ENCODE measurements at places on chromosomes 1 and 21.
A peak's percentile ranks its signal among the peaks of the same experiment; 100 is the strongest.

DNA sequence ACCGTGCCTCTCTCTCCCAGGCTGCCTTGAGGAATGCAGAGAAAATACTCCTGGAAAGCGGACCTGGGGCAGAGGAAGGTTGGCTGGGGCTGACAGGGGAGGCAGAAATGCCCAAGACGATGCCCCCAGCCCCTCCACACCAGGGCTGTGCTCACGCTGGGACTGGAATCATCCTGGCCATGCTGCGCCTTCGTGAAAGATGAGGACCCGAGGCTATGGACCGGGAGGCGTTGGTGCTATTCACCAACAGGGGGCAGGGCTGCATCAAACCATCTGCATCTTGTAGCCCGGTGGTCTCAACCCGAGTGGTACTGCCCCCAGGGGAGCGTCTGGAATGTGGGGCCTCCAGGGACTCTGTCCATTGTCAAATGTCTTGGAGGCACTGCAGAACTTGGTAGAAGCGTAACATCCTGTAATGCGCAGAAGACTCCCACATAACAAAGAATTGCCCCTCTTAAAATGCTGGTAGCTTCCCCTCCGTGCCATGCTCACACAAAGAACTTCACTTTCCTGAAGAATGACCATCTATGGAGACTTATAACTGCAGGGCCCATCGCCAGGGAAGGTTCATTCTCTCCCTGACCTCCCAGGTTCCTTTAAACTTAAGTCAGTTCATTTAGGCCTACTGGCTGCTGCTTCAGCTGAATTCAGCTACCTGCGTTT is 251.2 kb downstream of the RRAGC start:
- no peak for DNase-seq

GRCh38 chr1:214360525-214361164 is 79.7 kb downstream of the SMYD2 start:
- DNase-seq, result peak; percentile 9

GRCh38 chr1:55056632-55056992 is 17.3 kb downstream of the PCSK9 start:
- no peak for DNase-seq

DNA sequence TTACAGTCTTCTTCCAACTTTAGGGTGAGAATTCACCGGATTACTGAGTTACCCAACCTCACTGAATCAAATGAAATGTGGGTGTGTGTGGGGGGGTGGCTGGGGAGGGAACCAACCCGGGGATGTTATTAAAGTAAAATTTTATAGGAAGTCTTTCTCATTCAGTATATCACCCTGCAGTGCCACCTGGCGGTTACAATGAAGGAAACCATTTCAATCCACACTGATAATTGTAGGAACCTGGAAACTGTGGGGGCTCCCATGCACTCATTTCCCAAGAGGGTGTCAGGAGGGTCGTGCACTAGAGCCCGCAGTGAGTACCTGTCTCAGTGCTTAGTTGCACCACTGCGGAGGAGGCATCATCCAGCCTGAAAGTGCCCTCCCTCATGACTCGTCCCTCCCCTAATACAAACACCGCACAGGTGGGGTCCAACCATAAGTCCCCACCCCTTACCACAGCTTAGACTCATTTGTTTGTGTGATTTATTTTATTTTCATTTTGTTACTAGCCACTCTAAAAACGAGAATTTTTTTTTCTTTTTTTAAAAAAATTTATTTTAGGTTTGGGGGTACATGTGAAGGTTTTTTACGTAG is 29.1 kb upstream of the IGSF5 start:
- DNase-seq, result peak; percentile 62

- DNase-seq, result no peak
Observed at GRCh38 chr1:211738691-211739301, 63.4 kb upstream of the NEK2 start.

DNA sequence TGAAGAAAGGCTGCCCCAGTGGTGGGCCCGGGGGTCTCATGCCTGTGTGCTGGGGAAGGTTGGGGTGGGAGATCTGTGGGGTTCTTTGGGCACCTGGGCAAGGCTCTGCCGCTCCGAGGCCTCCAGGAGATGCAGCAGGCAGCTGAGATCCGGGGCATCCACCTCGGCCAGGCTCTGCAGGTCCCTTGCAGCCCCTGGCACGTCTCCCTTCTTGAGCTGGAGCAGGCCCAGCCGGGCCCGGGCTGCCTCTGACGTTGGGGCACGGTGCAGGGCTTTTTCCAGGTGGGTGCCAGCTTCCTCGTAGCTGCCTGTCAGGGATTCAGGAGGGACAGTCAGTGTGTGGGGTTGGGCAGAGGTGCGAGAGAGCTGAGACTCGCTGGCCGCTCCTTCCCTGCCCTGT is 11.4 kb upstream of the MMEL1 start:
- DNase-seq, result no peak

GRCh38 chr1:93908394-93909145 is 660 bp downstream of the GCLM start:
- DNase-seq, result peak; percentile 17

DNA sequence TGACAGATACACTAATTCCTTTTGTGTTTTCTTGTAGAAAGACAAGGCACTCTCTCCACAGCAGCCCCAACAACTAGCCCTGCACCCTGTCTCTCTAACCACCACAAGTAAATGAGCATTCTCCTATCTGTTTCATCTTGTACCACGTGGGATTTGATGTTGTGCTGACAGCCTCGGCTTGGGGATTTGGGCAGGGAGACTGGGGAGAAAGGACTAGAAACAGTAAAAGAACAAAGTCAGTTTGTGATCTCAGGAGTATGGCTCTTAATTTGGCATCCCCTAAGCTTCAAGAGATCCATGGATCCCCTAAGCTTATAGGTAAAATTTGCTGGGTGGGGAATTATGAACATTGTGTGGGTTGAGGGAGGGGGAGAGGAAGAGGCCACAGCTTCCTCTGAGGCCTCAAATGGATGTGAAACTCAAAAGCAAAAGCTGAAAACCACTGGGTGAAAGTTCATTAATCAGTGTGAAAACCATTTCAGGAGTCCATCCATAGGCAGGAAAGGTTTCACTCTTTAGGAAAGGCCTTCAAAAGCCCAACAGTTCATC is 3.1 kb downstream of the C1orf162 start:
- DNase-seq, result peak; percentile 65

DNA sequence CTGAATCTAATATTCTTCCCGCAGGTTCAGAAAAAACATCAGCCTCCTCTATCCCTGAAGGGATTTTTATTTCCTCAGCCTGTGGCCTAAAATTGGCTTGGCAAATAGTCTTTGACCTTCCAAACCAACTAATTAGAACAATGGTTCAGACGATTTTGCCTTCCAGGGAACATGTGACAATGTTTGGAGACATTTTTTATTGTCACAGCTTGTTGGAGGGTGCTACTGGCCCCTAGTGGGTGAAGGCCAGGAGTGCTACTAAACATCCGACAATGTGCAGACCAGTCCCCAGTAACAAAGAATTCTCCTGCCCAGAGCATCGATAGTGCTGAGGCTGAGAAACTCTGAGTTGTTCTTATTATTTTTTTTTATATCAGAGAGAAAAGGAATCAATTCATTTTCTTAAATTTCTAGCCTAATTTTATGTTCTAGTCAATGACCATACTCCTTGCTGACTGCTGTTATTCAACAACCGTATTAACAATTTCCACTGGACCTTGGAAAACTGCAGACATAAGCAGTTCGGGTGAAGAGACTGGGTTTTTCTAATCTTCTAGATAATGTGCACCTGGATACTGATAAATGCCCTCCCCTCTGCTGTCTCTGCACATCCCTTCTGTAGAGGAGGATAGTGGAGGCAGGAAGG is 280.7 kb downstream of the LMX1A start:
- no peak for DNase-seq

GRCh38 chr21:27681841-27682240 is 715.0 kb upstream of the ADAMTS5 start:
- no peak for DNase-seq

DNA sequence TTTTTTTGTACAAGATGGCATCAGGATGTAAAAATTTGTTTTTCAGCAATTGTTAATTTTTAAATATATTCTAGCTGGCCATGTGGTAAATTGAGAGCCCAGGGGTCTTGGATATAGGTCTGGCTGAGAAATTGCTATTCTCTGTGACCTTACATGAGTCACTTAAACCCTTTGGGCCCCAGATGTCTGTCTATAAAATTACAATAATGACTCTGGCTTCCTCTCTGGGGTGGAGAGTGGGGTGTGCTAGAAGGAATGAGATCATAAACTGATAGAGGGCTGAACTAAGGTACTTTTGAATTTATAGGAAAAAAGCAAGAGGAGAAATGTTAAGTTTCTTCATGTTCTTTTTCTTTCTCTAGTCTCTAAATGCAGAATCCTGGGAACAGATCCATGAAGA is 12.4 kb upstream of the TCHH start:
- no peak for DNase-seq

- DNase-seq, result no peak
Observed at GRCh38 chr1:153071511-153071910, at the start of gene SPRR2B. TSS of gene SPRR2B (minus strand) at chr1:153071611. CDS start at chr1:153070839, 772 bp downstream.

- DNase-seq, result no peak
Observed at GRCh38 chr1:113074237-113074636, 1.2 kb downstream of the LRIG2 start.
